ENCODE measurements at places on chromosomes 3 and 15.

DNA sequence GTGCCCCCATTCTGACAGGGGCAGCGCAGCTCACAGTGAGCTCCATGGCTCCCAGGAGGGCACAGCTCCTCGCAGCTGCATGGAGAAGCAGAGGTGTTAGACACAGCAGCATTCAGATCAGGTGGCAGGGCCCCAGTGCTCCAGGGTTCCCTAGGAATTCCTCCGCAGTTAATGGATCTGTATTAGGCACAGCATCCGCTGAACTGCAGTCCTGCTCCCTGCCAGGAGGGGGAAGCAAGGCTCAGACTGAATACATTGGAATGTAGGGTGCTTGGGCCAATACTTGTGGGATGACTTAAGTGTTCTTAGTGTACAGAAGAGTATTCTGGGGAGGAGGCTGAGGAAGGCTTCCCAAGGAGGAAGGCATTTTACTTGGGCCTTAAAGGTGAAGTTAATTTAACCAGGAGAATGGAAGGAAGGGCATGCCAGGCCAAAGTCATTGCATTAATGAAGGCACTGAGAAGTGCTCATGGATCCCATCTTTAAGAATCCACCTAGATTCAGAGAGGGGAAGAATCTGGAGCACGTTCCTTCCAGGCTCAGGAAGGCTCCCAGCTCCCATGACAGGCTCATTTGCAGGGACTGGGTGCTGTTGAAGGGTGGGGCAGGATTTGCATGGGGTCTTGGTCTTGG, 111.6 kb downstream of the RAB11A start:
- no peak for DNase-seq

- no peak for DNase-seq
Observed at GRCh38 chr3:89859757-89860156, 752.3 kb downstream of the EPHA3 start.

GRCh38 chr15:98724494-98724893, 76.2 kb downstream of the IGF1R start:
- no peak for DNase-seq

- DNase-seq: no peak
Observed at GRCh38 chr3:103247459-103247858, 812.6 kb downstream of the ZPLD1 start.

DNA sequence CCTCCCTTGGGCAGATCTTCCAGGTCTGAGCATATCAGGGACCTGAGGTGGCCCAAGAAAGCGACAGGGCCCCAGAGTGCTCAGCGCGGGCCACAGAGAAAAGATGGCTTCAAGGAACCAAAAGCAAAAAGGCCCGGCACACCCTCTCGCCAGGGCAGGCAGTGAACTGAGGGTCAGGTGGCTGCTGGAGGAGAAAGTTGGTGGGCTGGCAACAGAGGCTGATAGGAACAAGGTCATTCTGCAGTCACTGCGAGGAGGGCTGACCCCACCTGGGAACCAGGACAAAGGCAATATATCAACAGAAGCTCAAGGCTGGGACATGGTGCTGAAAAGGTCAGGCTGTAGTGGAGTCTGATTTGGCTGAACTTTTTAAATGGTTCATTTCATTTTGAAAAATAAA, 2.8 kb upstream of the ACSBG1 start:
- no peak for DNase-seq

DNA sequence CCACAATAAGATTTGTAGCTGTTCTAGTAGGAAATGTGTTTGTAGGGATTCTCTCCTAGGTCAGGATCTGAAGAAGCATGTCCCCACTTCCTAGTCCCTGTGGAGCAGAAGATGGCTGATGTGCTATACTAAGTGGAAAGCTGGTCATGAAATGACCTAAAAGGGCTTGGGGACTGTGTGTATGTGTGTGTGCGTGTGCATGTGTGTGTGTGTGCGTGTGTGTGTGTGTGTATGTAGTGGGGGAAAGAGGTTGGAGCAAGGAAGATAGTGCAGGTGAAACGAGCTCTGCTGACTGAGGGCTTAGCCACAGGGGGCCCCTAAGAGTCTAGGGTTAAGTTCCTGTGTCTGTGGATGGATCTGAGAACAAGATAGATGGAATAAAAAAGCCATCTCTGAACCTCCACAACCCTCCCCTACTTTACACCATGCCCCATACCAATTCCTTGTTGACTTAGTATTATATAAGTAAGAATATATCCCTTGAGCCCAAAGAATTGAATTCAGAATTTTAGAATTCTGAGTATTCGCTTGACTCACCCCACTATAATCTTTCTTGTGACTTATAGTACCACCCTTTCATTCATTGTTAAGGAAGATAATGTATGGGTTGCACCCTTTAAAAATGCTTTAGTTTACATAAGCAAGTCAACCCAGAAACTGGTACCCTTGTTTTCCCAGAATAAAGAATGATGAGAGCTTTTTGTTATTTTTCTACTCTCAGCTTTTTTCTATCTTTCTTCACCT, 96.1 kb downstream of the RPL22L1 start:
- DNase-seq: no peak

DNA sequence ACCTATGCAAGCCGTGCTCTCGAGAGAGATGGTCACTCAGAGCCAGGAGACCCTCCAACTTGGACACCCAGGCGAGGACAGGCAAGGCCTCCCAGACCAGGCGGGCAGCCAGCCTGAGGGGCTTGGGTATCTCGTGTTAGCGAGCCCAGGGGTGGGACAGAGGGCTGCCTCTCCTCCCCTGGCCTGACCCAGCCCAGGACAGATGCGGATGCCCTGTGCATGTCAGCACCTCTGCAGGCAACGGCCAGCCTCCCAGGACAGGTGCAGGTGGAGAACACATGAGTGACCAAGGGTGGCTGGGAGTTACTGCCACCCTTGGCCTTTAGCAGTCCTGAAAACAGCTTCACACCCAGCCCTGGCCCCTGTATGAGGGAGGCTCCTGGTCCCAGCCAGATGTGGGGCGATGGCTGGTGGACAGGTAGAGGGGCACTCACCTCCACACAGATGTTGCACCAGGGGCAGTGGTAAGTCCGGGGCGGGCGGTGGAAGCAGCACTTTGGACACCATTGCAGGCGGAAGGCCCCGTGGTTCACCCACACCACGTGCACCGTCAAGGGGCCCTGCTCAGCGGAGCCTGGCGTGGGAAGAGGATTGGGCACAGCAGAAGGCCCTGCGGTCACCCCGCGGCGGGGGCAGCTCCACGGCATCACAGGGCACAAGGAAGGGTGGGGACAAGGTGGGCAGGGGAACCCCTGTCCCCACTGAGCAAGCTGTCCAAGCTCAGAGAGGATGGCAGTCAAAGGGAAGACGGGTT, 2.1 kb downstream of the ZDHHC19 start:
- DNase-seq: no peak

- no peak for DNase-seq
Observed at GRCh38 chr15:69074843-69075224, 60.3 kb downstream of the NOX5 start.

GRCh38 chr3:49607796-49608195, 53.5 kb downstream of the BSN start:
- no peak for DNase-seq

DNA sequence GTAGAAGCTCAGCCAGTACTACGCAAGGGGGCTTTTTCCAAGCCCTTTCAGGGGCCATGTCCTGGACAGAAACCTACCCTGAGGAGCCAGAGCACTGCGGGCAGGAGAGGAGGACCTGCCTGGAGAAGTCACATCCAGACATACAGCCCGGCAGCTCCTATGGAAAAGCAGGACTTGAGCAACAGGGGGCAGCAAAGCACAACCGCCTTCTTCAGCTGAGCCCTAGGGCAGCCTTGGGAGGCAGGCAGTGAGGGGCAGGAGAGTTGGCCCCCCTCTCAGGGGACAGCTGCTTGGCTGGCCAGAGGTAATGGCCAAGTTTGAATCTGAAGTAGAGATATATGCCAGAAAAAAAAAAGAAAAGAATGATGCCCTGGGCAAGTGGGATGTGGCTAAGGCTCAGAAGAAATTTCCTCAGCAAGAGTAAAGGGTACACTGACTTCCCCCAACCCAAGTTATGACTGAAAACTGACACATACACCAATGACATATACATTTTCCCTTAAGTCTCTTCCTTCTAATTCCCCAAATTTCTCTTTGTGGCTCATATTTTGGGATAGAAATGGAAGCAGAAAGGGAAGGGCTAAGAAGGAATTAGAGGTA, 56.9 kb downstream of the CYP19A1 start:
- DNase-seq: peak; percentile 39

DNA sequence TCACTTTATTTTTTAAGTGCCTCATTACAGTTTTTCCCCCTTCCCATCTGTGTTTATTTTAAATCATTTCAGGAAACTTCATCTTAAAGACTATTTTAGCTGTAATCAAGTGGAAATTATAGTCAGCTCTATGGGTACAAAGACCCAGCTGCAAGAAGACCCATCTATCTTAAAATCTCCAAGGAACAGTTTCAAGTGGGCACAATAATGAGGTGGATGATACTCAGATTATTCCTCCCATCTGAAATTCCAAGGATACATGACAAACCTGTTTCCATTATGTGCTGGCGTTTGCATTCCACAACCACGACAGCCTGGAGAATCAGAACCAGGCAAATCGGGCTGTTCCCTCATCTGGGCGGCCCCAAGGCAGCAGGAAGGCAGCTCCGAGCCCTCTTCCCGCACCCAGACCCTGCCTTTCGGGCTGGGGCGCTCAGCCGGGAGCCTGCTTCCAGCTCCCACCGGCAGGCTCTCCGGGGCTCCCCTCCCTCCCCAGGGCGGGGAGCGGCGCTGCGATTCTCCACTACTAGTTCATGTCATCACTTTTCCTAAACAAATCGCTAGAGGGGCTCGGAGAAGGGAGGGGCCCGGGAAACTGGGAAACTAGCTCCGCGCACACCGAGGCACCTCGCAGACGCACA, at the start of gene MGLL:
Gene MGLL, minus strand, starts transcription at position 475 of the 641 bp plus-strand sequence. Its CDS starts 197 bp downstream, at position 278.
- DNase-seq: peak; percentile 62

DNA sequence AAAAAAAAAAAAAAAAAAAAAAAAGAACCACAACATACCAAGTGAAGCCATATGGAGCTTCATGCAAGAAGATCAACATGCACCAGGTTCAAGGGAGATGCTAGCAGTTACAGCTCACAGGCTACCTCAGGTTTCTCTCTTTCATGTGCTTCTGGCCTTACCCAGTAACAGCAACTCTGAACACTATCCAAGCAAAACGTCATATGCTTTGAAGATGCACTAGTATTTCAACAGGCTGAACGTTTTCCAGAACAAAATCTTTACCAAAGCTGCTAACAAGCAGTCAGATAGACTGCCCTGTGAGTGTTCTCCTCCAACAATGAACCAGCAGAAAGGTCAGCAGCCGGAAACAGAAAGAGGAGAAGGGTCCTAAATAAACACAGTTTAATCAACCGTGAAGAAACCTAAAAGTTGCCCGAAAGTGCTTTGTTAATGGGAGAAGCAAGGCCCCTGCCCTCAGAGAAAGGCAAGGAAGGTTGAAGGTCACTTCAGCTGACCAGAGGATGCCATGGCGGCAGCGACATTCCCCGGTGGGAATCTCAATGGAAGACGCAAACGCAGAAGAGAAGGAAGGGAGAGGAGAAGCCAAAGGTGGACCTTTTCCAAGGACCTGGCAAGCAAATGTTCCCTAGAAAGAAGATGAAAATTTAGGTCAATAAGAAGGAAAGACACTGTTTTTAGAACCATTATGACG, 80.1 kb downstream of the CCNL1 start:
- DNase-seq: no peak

DNA sequence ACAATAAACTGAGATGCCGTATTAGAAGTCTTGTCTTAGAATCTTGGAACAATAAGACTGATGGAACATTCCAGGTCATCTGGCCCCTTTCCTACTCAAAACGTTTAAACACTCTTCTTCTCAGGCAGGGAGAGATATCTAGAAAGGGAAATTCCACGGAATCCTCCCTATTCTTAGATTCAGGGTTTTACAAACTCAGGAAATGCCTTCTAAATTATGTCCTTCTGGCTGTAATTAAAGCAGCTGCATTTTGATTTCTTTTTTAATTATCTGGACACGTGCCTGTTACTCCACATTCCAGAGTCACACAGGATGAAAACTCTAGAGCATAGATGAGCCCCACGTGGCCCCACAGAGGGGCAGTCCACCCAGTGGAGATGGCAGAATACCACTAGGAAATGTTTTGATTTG, 41.5 kb upstream of the MTMR10 start:
- DNase-seq: no peak

DNA sequence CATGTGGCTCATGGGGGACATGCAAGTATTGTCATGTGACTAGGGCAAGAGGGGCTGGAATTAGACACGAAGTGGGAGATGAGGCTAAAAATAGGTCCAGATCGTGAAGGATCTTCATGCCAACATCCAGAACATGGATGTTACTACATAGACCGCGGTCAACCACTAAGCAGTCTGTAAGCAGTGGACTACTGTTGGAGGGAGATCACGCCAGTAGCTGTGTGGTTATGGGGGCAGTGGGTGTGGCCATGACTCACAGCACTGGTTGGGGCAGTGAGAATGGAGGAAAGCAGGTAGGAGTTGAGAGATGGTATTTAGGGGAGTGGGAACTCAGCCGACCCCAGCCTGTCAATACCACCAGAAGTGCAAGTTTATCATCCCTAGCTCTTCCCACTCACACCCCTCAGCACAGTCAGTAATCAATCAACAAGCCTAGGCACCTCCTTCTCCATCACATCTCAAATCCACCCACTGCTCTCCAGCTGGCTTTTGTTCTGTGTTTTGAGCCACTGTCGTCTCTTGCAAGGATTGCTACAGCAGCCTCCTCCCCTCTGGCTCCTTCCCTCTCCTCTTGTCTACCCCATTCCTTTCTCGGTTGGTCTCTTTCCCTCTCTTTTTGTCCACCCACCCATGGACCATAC, 107.2 kb upstream of the ABHD17C start:
- DNase-seq: no peak

DNA sequence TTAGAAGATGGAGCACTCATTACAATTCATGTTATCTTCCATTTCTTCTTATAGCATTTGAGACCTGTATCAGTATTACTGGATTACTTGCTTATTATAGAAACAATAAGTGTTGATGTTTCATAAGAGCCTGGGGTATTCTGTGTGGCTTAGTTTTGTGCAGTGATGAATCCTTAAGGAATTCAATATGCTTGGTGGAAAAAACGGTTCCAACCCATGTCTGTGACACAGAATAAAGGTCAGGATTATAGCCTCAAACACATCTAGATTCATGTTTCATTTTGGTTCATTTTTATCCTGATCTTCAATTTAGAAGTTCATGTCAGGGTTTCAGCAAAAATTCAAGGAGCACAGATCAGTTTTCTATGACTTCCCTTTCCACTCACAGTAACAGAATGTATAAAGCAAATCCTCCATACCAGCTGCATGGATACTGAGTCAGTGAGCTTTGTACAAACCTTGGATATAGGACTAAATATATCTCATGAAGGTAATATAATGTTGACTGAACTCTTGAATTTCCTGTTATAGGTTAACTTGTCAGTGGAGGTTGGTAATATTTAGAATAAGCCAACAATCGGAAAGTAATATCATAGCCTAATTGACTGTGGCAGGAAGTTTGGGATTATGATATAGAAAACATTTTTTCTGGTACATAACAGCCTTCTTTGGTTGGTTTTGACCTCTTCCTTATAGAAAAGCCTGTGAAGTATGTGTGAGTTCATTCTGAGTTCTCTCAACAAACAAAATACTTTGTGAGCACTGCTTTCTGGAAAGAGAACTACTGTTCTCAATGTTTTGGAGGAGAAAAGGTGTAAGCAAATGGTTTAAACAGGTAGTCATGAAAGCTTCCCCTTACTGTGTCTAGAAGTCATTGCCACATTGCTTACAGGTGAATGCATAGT, 218.2 kb upstream of the TPM1 start:
- no peak for DNase-seq

All from occipital lobe (tissue), 3 donors.